GM13977 (cell line): ENCODE measurements at places on chromosomes 2 and 18.

- no peak for DNase-seq
These were observed 2.0 kb upstream of the PRKCE start for GRCh38 chr2:45649462-45649857.

DNA sequence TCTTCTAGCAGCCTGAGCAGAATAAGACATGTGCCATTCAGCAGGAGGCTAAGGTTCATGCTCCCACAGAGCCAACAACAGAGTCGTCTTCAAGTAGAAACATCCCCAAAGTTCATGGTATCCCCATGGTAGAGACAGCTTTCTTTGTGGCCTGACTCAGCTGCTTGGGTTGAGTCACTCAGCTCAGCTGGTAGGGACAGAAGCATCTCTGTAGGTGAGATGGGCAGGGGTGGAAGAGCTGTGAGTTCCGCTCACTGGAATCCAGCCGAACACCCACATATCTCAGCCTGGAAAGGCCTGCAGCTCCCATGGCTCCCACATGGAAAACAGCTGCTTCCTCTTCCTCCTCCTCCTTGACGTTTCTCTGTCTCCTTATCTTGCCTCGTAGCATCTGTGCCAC lies 792.7 kb downstream of the RNF144A start:
- DNase-seq, result no peak

DNA sequence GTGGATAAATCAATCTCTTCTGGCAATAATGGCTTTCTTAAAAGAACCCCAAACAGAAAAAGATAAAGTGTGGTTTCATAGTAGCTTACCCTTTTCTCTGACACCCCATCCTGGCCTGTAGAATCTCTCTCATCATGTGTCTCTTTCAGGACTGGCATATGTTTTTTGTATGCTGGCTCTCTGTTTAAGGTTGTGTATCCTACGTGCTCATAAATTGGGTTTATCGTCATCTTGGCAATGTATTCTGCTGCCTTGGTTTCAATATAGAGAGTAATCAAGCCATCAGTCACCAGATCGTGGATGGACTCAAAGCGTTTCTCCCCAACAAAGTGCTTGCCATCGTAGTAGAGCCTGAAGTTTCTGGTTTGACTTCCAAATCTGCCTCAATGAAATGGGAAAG lies 113.5 kb upstream of the CHRNA1 start:
- DNase-seq, result no peak

DNA sequence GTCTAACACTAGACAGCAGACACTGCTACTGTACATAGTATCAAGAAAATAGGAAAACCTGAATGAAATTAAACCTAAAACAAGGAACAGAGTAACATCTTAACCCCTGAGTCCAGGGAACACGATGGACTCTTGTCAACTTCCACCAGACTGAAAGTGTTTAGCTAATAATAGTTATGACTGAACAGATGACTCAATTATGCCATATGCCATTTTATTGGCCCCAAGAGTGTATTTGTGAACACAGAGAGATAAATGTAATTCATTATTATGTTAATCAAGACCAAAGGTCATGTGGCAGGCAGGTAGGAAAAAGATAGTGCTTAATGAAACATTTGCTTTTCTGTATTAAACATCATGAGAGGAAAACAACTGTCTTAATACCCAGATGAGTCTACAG lies 58.0 kb downstream of the NYAP2 start:
- no peak for DNase-seq

- DNase-seq, result no peak
These were observed 257.7 kb upstream of the COPS8 start for GRCh38 chr2:236827997-236828396.

- peak; percentile 55 for DNase-seq
These were observed at the start of gene ANKRD29 for GRCh38 chr18:23662309-23663263. ANKRD29 (minus strand) TSS chr18:23662911; CDS start chr18:23662730, 181 bp downstream.

GRCh38 chr2:78707776-78708386 lies 317.6 kb upstream of the REG3G start:
- no peak for DNase-seq

GRCh38 chr2:120974950-120975349 lies 239.3 kb downstream of the GLI2 start:
- DNase-seq, result no peak

DNA sequence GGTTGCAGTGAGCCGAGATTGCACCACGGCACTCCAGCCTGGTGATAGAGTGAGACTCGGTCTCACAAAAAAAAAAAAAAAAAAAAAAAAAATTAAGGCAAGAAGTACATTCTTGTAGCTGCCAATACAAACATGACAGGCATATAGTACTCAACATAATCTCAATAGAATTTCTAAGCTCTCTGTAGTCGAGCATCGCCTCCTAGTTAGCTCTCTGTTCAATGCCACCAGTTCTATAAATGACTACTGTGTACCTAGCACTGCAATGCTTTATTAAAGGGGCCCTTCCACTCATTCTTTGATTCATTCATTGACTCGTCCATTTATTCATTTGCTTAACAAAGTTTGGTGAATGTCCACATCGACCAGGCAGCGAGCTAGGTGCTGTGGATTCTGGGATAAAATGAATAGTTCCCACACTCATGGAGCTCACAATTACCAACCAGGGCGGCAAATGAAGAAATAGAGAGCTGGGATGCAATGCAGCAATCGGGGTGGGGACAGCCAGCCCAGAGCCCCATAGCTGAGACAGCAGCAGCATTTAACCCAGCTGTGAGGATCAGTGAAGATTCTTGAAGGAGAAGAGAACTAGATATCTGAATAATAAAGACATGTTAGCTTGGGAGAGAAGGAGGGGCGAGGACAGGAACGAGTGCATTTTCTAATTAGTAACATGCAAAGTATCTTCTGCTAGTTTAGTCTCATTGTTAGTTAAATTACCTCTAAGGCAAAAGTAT lies 349.8 kb downstream of the LPIN1 start:
- no peak for DNase-seq

DNA sequence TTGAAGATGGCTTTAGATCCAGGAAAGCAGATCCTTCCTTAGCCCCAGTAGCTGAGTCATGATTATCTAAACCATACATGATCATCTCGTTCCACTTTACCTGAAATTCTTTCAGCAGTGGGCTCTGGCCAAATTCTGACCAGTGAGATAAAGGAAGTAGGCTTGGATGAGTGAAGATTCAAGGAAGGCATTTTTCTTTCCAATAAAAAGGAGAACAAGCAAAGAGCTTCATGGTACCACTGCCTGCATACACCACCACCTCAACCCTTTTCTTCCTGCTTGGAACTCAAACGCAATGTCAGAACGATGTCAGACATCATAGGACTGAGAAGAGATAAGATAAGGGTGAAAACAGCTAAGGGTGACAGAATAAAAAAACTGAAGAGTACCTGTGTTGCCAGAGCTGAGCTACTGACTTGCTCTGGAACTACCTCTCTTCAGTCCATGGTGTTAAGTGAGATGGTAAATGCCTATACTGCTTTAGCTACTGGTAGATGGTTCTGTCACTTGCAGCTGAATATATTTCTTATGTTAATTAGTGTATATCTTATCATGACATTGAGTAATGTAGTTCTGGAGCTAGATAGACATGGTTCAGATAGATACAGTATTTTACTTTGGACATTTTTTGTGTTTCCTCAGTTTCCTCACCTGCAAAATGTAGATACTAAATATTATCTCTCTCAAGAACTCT lies 58.7 kb upstream of the ACVR1 start:
- DNase-seq, result no peak

DNA sequence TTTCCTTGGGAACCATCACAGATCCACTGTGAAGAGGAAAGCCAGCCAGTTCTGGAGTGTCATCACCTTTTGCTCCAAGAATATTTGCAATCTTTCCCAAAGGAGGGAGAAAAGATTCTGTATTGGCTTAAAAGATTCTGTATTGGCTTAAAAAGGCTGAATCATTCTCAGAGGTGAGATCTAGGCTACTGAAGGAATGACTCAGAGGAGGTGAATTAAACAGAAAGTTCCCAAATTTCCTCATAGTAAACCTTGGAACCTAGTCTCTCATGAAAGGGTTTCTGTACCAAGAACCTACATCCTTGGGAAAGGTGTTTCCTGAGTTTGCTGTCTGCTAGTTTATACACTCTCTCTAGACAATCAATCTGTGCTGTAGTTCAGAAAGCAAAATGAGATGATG lies 34.1 kb upstream of the GRB14 start:
- DNase-seq, result no peak

DNA sequence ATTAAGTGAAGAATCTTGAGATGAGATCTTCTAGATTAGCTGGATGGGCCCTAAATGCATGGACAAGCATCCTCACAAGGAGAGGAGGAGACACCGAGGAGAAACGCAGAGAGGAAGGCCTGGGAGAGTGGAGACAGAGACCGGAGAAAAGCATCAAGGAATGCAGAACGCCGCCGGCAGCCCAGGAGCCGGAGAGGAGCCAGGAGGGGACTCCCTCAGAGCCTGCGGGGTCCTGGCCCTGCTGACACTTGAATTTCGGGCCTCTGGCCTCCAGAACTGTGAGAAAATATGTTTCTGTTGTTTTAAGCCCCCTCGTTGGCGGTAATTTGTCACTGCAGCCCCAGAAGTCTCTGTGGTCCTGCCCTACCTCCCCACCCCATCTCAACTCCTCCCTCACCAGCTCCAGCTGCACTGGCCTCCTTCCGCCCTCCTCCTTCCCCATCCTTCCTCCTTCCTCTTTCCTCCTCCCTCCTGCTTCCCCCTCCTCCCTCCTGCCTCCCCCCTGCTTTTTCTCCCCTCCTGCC lies 116.7 kb downstream of the TWIST2 start:
- DNase-seq, result no peak

GRCh38 chr2:108633409-108633808 lies 85.9 kb upstream of the RANBP2 start:
- DNase-seq, result no peak

DNA sequence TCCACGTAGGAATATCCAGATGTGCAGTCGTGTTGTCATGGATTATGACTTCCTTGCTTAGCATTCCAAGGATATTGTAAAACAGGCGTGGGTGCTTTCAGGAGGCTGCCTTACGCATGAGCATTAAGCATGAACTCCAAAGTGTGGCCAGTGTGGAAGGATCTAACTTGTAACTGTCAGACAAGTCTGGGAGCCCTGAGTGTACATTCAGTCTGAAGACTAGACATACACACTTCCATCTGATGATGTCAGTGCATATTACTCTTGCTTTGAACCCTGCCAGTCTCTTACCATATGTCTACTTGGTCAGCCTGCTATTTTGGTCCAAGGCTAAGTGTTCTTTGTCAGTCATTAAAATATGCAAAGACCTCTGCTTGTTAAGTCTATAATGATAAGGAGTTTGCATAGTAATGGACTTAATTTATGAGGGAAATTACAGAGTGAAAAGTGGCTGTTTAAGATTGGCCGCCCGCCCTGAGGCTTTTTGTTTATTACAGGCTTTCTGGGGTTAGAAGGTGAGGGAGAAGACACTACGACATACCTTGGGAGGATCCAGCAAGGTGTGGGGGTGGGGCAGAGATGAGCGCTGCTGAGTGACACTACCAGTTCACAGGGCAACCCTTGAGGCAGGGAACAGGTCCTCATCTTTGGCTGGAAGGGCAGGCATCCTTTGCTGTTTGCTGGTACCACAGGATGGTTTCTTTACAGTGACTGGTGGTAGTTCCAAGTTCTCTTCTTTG lies 48.3 kb downstream of the CABLES1 start:
- no peak for DNase-seq

DNA sequence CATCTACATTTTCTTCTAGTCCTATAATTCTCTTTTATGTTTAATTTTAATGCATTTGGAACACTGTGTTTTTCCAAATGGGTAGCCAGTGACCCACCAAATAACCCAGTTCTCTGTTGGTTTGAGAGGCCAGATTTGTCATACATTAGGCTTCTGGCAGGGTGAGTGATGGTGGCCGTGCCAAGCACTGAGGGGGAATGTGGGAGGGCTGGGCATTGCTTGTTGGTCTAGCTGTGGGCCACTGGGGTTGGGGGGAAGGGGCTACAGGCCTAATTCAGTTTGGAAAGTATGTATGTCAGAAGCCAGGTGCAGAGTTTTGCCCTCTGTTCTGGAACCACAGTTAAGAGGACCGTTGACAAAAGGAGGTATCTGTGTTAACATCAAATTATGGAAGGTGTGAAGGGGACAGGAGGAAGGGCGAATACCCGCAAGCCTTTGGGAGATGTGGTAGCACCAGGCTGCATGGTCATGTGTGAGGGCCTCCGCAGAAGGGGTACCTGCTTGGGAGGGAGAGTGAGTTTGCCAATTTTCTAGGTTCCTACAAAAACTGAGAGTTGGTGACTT lies 38.1 kb upstream of the SCLY start:
- DNase-seq, result no peak

DNA sequence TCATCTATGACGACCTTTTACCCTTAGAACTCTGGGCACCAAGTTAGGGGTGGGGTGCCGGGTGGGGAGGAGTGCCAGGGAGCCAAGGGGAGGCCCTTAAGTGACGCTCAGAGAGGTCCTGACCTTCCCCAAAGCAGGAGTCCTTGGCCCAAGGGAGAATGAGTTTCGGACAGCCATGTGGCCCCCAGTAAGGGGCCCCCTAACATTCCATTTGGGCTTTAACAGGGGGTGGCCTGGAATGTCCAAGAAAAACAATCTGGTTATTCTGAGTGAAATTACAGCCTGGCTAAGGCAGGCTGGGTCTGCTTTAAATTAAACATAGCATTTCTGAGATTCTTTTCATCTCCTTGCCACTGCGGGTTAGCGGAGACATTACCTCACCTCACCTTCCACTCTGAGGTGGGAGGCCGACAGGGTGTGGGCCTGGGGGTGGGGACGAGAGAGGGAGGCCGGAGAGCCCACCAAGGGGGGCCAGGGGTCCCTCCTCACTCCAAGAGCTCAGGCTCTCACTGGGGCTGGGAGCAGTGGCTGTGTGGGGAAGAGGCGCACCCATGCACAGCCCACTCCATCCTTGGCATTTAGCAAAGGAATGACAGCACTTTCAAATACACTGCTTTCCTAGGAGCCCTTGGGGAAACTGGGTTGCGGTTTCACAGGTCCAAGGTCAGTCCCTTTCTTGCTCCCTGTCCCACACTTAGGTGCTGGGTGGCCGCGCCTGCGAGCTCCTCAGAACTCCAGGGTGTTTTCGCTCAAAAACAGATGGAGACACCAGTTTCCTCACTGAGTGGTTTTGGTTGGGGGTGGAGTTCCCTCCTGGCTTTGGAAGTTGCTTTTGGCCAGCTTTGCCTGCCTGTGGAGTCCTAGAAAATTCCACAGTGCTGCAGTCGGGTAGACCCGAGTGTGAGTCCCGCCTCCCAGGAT lies 107.4 kb downstream of the POLR1A start:
- DNase-seq, result no peak

DNA sequence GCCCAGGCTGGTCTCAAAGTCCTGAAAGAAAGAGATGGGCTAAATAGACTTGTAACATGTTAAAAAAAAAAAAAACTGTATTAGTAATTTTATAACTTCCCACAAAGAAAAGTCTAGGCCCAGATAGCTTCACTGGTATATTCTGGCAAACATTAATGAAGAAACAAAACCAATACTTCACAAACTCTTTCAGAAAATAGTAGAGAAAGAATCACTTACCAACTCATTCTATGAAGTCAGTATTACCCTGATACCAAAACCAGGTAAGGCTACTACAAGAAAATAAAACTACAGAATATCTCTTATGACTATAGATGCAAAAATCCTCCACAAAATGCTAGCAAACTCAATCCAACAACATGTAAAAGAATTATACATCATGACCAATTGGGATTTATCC lies 59.9 kb upstream of the ODC1 start:
- no peak for DNase-seq

DNA sequence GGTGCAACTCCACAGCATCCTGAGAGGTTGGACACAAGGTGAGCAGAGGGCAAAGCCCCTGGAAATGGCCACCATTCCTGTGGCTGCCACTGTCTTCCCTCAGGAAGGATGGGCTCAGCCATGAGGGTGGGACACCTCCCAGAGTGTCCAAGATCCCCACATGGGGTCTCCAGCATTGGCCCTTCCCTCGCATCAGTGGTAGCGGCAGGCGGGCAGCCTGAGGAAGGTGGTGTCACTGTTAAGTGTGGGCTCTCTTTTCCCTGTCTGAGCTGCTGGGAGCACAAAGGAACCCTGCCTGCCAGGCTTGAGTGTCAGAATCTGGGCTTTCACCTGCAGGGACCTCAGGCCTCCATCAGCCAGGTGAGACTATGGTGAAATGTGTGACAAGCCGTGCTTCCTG lies 47.6 kb downstream of the SP110 start:
- DNase-seq, result no peak
